ENCODE measurements at places on chromosomes 1 and 21.

GRCh38 chr1:54936791-54937190, 43.6 kb upstream of the TMEM61 start:
- DNase-seq: no peak

- no peak for DNase-seq
Measured at GRCh38 chr1:181777812-181778211, 283.7 kb downstream of the ZNF648 start.

DNA sequence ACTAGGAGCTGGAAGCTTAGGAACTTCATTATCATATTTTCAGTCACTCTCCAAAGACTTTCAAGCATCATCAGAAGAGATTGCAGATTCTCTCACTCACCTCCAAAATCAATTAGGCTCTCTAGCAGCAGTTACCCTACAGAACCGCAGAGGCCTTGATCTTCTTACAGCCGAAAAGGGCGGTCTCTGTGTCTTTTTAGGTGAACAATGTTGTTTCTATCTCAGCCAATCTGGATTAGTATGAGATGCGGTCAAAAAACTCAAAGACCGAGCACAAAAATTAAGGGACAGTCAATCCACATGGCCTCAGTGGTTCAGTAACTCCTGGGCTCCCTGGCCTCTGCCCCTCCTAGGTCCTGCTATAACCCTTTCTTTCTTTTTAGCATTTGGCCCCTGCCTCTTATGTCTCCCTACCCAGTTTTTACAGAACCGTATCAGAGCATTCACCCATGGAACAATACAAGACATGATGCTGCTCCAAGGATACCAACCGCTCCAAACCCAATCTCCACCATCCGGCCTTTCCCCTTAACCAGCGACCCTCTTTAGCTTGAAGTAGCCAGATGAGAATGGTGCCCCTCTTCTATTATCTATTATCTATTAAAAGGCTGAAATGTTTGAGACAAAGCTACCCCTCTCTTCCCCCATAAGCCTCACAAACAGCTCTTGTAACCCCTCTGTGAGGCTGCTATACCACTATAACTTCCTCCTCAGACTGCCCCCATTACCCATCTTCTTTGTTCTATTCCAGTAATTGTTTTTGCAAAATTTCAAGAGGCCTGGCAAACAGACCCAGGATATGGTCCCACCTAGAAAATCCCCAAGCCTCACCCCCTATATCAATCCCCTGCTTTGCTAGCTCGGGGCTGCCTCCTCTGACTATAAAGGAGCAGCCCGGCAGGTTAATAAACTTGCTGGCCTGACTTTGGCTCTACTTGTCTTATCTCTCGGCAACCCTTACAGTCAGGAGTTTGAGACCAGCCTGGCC, 18.7 kb upstream of the CA6 start:
- DNase-seq: no peak

GRCh38 chr1:114087495-114087894, 66.2 kb downstream of the SYT6 start:
- no peak for DNase-seq

GRCh38 chr1:219081943-219082925, 91.4 kb upstream of the LYPLAL1 start:
- no peak for DNase-seq

- DNase-seq: no peak
Measured at GRCh38 chr1:231855926-231856325, 229.3 kb downstream of the DISC1 start.

DNA sequence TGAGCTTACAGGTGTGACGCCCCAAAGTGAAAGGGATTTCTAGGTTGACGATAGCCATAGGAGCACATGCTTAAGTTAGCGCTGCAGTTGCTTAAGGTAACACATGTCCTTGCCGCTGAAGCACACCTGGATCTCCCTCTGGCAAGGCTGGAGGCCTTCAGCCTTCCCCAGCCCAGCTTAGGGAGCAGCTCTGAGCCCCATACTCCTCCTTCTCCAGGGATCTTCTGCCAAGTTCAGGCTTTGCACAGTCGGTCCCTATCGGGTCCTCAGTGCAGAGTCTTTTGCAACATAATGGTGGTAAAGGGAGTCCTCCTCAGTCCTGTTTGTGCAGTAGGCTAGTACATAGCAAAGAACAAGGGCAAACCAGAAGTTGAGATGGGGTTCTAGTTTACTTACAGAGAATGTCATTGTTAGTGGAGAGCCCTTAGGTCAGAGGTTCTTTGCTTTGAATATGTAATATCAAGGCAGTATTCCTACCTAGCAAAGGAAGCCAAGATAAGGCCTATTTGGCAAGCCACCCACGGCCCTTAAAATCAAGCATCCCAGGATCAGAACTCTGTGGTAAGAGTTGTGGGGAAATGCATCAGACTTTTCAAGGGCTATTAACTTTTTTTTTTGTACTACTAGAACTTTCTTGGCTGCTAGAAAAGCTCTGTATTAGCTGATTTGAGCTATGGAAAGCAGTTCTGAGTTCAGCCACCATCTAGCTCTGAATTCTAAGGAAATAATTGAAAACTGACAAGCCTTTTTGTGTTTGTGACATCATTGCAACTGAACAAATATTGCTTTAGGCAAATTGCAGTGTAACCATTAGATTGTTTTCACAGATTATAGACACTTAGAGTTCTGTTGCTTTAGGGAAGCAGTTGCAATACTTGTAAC, 1.4 kb downstream of the EVA1C start:
- DNase-seq: no peak

GRCh38 chr21:17752171-17752570, 67.0 kb downstream of the C21orf91 start:
- DNase-seq: no peak

- no peak for DNase-seq
Measured at GRCh38 chr1:61782771-61783170, 40.5 kb downstream of the PATJ start.

DNA sequence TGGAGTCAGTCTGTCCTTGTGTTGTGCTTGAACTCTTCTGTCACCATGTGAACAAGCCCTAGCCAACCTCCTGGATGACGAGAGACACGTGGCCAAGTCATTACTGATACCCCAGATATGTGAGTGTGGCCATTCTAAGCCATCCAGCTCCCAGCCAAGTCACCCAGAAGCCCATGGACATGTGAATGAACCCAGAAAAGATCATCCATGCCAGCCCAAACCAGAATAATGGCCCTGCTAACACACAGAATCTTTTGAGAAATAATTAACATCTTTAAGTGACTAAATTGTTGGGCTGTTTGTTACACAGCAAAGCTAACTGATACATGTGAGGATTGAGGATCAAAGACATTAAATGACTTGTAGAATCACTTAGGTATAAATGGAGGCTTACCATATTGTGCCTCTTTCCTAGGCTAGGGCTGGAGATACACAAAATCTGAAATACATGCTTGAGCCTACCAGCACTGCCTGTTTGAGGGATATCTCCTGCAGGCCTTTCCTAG, 38.2 kb downstream of the KANK4 start:
- no peak for DNase-seq

- no peak for DNase-seq
Measured at GRCh38 chr1:228338521-228339051, 68.0 kb downstream of the TRIM11 start.

DNA sequence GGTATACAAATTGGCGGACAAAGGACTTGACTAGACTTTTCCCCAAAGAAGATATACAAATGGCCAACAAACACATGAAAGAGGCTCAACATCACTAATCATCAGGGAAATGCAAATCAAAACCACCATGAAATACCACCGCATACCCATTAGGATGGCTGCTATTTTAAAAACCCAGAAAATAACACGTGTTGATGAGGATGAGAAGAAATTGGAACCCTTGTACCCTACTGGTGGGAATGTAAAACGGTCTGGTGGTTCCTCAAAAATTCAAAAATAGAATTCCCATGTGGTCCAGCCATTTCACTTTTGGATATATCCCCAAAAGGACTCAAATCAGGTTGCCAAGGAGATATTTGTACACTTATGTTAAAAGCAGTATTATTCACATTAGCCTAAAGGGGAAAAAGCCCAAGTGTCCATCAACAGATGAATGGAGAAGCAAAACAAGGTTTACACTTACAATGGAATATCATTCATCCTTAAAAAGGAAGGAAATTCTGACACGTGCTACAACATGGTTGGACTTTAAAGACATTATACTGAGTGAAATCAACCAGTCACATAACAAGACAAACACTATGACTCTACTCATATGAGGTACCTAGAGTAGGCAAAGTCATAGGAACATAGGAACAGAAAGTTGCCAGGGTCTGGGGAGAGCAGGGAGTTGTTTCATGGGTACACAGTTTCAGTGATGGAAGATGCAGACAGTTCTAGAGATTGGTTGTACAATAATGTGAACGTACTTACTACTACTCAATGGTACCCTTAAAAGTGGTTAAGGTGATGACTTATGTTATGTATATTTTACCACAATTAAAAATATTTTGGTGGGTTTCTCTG, 17.0 kb downstream of the CD34 start:
- DNase-seq: no peak

DNA sequence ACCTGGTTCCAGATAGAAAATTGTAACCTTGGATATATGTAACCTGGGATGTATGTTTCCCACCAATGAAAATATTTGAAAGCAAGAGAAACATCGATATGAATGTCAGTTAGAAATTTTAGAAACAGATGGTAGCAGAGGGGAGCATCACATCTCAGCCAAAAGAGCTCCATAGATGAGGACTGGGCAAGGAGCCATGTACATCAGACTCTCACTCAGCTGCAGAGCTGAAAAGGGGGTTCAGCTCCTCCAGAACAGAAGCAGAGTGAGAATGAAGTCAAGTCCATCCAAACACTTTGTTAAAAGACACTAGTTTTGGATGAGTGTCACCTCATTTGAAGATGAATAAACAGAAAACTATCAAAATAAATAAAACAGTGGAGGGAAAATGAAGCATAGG, 202.4 kb downstream of the HMCN1 start:
- DNase-seq: no peak

DNA sequence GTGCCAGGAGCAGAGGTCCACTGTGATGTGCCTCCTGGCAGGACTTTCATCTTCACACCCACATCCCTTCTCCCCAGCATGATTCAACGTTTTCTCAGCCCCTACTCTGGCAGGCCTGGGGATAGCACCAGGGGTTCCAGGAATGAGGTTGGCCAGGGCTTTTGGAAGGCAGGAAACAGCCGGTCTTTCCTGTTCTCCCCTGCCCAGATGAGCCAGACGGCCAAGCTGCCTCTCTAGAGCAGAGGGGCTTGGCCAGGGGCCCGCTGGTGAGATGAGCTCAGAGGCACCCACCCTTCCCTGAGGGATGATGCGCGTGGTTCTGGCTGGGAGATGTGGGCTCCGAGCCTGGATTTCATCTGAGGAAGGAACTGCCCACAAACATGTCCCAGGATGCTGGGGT, 4.3 kb upstream of the MFAP2 start:
- no peak for DNase-seq

- no peak for DNase-seq
Measured at GRCh38 chr21:29056538-29057050, 16.9 kb downstream of the CCT8 start.

GRCh38 chr1:197101978-197102377, 34.9 kb upstream of the F13B start:
- no peak for DNase-seq

DNA sequence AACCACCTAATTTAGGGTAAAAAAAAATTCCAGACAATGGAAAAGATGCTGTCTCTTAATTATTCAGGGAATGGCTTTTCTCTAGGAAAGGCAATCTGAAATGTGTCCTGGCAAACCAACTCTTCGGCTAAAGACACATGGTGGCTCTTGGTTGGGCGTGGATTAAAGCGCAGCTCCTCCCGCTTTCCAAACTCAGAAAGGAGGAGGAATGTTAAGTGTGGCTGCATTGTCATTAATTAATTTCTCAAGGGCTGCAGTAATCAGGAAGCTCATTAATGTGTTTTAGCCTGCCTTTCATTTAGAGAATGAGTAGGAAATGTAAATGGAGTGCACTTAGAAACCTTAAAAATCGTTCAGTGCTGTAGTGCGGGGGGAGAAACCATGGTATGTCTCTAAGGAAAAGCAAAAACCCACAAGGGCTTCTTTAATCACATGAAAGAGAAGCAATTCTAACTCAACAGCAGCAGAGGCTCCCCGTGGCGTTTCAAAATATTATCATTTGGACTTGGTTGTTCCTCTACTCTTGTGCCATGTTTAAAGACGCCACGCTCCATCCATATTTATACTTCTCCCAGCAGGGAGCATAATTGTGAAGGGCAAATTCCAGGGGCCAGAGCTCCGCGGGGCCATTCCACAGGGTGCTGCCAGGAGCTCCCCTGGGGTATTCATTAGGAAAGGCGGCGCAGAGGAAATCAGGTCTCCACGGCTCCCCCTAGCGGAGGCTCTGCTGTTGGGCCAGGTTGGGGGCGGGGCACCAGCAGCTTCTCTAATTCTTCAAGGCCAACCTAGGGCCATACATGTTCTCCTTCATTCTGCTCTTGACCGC, 91.9 kb upstream of the SSX2IP start:
- peak; percentile 66 for DNase-seq

DNA sequence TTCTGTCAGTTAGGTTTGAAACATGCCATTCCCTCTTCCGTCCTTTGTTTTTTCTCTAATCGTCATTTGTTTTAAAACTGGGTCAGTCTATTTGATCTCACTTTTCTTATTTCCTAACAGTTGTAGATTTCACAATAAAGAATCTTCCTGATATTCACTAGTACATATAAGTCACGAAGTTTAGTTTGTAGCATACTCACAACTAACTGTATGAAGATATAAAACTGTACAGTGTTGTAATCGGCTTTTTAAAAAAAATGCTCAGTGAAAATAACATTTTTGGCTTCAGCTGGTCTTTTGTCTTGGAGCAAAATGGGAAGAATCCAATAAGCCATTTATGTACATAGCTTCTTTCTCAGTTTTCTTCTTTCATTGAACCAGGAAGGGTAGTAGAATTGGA, 78.3 kb downstream of the NCAM2 start:
- no peak for DNase-seq

DNA sequence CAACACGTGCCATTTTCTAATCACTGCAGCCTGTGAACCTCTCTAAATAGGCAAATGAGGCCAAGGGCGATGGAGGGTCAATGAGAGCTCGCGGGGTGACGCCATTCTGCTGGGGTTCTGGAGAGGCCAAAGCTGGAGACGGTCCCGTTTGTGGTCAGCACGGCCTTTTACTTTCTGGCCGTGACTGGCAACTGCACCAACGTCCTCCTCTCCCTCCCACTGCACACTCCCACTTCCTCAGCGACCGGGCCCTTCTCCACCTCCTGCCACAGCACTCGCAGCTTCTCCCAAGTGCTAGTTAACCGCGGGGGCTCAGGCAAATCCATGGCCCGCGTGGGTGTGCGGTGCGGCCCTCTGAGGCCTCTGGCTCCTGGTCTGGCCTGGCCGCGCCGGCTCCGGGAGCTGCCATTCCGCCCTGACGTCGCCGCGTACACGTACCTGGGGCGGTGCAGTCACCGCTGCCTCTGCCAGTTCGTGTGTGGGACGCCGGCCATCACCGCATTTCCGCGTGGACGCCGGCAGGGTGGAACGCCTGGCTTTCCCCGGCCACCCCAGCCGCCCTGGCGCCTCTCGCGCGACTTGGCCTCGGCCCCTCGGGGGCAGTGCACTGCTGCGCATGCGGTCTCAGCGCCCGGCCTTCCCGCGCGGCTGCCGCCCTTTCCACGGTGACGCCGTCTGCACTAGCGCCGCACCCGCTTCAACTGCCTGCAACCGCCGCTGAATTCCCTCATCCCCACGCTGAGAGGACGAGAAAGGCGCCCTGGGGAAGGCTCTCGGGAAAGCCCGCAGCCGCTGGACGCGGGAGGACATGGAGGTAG, 18.2 kb downstream of the OR2C3 start:
- DNase-seq: no peak

GRCh38 chr1:230563591-230563990, 78.7 kb upstream of the COG2 start:
- no peak for DNase-seq

GRCh38 chr1:116006486-116006964, 30.2 kb downstream of the SLC22A15 start:
- no peak for DNase-seq

GRCh38 chr1:62904856-62905225, 120.9 kb downstream of the ATG4C start:
- no peak for DNase-seq

Data from iPS DF 6.9 (cell line).